Suprapubic skin (tissue), 4 donors: ENCODE measurements at places on chromosomes 5 and 9. TPM values are rescaled to one million over a fixed set of nuclear protein-coding genes. Genes with fewer than 3 reads are reported as not detected.
A peak's percentile ranks its signal among the peaks of the same experiment; 100 is the strongest.

DNA sequence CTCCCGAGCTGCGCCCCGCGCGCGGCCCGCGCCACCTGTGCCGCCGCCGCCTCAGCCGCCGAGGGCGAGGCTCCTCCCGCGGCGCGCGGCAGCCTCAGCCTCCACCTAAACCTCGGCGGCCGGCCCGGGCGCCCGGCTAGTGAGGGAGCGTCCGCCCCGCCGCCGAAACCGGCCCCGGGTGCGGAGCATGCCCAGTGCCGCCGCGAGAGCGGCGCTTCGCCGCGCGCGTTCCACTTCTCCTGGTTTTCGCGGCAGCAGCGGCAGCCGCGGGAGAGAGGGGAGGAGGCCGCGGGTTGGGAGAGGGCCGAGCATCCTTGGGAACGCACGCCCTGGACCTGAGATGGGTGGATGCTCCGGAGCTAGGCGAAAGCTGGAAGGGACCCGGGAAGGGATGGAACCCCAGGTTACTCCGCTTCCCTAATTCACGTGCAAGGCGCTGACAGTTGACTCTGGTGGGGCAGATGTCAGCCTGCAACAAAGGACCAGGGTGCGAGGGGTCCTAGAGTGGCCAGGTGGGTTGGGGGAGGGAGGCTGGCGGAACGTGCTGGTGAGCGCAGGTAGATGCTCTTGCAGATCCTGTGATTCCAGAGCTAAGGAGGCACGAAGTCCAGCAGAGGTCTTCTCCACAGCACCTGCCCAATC is at the start of gene CTNND2:
CTNND2 (minus strand) TSS at position 182 of the 642 bp plus-strand sequence. CDS start 593 bp downstream, outside the sequence.
- DNase-seq = no peak
- no peaks in the 10 kb centered on the region for H3K36me3 ChIP-seq
- peaks cover 44% of the 10 kb centered on the region for H3K27me3 ChIP-seq
- no peak within 1 kb of the TSS for H3K27ac ChIP-seq

GRCh38 chr5:61344187-61344944 is 12.3 kb downstream of the ZSWIM6 start:
- H3K27ac ChIP-seq = no peak overlapping the region
- H3K27me3 ChIP-seq = no peaks in the 10 kb centered on the region
- H3K4me1 ChIP-seq = peaks cover 13% of the 10 kb centered on the region
- no peak overlapping the region for H3K4me3 ChIP-seq
- no peaks in the 10 kb centered on the region for H3K36me3 ChIP-seq
- no peak for DNase-seq

- H3K4me1 ChIP-seq = peaks cover 17% of the 10 kb centered on the region
- DNase-seq = no peak
- H3K36me3 ChIP-seq = no peaks in the 10 kb centered on the region
Observed at GRCh38 chr9:131270171-131271015, 5.9 kb downstream of the FAM78A start.

The FOXD4L6 gene
- total RNA-seq = not detected

The CCL21 gene
- 5.2 TPM for total RNA-seq

GRCh38 chr5:3110371-3110770 is 358.9 kb upstream of the IRX2 start:
- H3K27ac ChIP-seq = no peak overlapping the region
- H3K4me1 ChIP-seq = no peaks in the 10 kb centered on the region
- peaks cover 29% of the 10 kb centered on the region for H3K27me3 ChIP-seq
- H3K4me3 ChIP-seq = no peak overlapping the region
- no peak for DNase-seq

GRCh38 chr9:118482306-118482705 is 778.1 kb downstream of the TLR4 start:
- H3K27me3 ChIP-seq = no peaks in the 10 kb centered on the region
- DNase-seq = no peak
- no peaks in the 10 kb centered on the region for H3K36me3 ChIP-seq
- H3K4me1 ChIP-seq = no peaks in the 10 kb centered on the region
- H3K27ac ChIP-seq = no peak overlapping the region

The MEIKIN gene
- total RNA-seq = not detected

The SLC45A2 gene
- 7.6 TPM for total RNA-seq

DNA sequence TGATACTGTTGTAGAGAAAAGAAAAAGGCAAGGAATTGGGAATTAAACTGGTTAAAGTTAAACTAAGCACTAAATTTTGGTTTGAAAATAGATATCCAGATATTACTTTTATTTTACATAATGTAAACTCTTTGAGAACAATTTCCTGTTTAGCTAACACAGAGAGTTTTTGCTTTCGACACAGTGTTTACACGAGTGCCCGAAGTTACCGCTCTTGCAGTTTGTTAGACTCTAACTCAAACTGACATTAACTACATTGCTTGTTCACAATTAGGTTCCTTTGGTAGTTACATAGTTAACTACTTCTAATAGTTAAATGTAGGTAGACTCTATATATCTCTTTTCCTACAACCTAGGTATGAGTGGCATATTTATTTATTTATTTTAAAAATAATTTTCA is 117.1 kb upstream of the CHD1 start:
- H3K27me3 ChIP-seq = no peaks in the 10 kb centered on the region
- no peaks in the 10 kb centered on the region for H3K4me1 ChIP-seq
- no peak for DNase-seq
- H3K36me3 ChIP-seq = no peaks in the 10 kb centered on the region
- H3K27ac ChIP-seq = no peak overlapping the region

DNA sequence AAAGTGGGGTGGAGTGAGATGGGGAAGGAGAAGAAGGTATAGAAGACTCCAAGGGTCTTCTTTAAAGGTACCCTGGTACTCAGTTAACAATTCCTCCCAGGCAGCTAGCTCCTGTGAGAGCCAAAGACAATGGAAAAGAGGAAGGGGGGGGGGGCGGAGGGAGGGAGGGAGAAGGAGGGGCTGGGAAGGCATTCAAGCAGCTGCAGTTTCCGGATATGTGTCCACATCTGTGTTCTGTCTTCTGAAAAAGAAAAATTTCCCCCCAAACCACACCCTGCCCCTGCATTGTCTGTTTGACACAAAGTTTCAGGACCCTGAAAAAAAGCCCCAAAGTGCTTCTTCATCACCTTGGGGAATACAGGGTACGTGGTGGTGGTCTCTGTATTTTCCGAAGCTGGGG is 11.1 kb downstream of the SPRY4 start:
- no peaks in the 10 kb centered on the region for H3K27me3 ChIP-seq
- no peak overlapping the region for H3K27ac ChIP-seq
- DNase-seq = no peak
- no peak overlapping the region for H3K4me3 ChIP-seq
- no peaks in the 10 kb centered on the region for H3K36me3 ChIP-seq
- peaks cover 18% of the 10 kb centered on the region for H3K4me1 ChIP-seq

DNA sequence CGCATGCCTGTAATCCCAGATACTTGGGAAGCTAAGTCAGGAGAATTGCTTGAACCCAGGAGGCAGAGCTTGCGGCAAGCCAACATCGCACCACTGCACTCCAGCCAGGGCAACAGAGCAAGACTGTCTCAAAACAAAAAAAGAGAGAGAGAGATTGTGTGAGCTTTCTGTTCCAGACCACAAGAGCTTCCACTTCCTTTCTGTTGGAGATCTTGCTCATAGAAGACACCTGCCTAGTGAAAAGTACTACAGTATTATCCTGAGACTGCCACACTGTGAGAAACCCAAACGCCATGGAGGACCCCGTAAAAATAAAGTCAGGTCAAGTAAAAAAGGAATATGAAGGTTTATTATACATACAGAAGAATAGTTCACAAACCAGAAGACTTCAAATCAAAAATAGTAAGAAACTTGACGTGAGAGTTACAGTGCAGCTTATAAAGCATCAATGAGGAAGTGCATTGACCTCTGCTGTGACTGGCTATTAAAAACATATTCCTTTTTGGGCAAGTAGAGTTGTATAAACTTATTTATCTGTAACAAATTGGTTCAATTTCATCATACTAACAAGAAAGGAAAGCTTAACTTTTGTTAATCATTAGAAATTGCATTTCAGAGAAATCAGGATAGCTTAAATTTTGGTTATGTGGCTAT is 4.3 kb upstream of the EMB start:
- H3K27me3 ChIP-seq = peaks cover 8% of the 10 kb centered on the region
- peaks cover 12% of the 10 kb centered on the region for H3K4me1 ChIP-seq
- no peak overlapping the region for H3K4me3 ChIP-seq
- H3K36me3 ChIP-seq = no peaks in the 10 kb centered on the region
- DNase-seq = no peak
- H3K27ac ChIP-seq = no peak overlapping the region

DNA sequence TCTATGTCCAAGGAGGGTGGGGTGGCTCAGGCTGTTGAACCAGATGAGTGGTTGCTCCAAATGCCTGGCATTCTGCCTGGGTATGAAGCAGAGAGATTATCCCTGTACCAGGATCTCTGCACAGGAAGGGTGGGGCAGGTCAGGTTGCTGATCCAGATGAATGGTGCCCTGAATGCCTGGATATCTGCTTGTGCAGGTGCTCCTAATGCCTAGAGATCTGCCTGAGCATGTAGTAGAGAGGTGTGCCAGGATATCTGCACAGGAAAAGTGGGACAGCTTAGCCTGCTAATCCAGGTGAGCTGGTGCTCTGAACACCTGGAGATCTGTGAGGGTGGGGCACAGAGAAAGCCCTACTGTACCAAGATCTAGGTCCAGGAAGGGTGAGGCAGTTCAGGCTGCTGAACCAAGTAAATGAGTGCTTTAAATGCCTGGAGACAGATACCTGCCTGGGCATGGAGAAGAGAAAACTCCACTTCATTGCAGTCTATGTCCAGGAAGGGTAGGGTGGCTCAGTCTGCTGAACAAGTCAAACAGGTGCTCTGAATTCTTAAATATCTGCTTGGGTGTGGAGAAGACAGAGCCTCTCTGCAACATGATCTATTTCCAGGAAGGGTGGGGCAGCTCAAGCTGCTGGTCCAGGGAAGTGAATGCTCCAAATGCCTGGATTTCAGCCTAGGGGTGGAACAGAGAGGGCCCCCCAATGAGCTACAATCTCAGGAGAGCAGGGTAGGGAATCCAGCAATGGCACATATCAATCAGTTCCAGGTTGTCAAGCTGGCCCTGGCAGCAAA is 189.4 kb upstream of the DMRTA1 start:
- H3K27me3 ChIP-seq = no peaks in the 10 kb centered on the region
- no peak for DNase-seq
- peak overlapping the region; percentile 17 for H3K27ac ChIP-seq
- no peak overlapping the region for H3K4me3 ChIP-seq
- H3K4me1 ChIP-seq = no peaks in the 10 kb centered on the region

The JAKMIP2 gene
- 0.45 TPM for total RNA-seq

- peaks cover 12% of the 10 kb centered on the region for H3K36me3 ChIP-seq
- H3K4me1 ChIP-seq = no peaks in the 10 kb centered on the region
- H3K4me3 ChIP-seq = no peak overlapping the region
- no peak overlapping the region for H3K27ac ChIP-seq
Observed at GRCh38 chr9:6827439-6828145, 69.8 kb downstream of the KDM4C start.

DNA sequence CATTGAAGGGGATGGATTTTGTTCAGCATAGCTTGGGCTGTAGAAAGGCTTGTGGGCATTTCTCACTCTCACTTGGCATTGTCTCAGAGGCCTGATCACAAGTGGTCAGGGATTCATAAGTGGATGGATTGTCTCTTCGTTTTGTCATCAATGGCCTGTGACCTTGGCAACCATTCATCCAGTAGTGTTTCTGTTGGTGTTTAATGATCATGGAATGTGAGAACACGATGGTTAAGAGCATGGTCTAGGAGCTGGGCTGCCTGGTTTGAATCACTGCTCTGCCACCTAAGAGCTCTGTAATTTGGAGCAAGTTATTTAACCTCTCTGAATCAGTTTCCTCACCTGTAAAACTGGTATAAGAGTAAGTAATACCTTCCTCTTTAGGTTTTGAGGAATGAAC is 430.1 kb upstream of the MEF2C start:
- no peaks in the 10 kb centered on the region for H3K27me3 ChIP-seq
- H3K27ac ChIP-seq = no peak overlapping the region
- no peak for DNase-seq
- no peak overlapping the region for H3K4me3 ChIP-seq
- no peaks in the 10 kb centered on the region for H3K36me3 ChIP-seq
- peaks cover 19% of the 10 kb centered on the region for H3K4me1 ChIP-seq

GRCh38 chr5:61234019-61234418 is 71.8 kb upstream of the SMIM15 start:
- H3K4me3 ChIP-seq = no peak overlapping the region
- no peaks in the 10 kb centered on the region for H3K27me3 ChIP-seq
- no peak overlapping the region for H3K27ac ChIP-seq
- DNase-seq = no peak
- no peaks in the 10 kb centered on the region for H3K36me3 ChIP-seq

DNA sequence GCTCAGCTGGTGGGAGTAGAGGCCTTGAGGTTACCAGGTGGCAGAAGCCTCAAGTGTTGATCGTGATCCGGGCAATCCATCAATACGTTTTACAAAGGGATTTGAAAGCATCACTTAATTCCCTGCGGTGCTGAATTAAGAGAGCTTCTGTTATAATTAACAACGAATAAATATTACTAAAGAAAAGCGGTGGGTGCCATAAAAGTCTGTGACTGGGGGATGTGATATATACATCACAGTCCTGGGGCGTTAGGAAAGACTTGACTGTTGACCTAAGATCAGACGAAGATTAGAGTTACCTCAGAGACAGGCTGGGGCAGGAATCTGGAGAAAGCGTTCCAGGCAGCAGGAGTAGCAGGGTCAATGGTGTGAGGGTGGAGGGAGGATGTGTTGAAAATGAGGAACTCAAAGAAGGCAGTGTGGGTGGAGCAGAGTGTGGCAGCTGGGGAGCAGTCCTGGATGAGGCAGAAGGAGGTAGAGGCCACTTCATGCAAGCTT is 6.7 kb upstream of the C5orf63 start:
- no peak overlapping the region for H3K27ac ChIP-seq
- H3K4me3 ChIP-seq = no peak overlapping the region
- no peaks in the 10 kb centered on the region for H3K36me3 ChIP-seq
- no peak for DNase-seq
- H3K27me3 ChIP-seq = no peaks in the 10 kb centered on the region
- H3K4me1 ChIP-seq = peaks cover 4% of the 10 kb centered on the region

The SPOCK1 gene
- 3.9 TPM for total RNA-seq

The CCDC69 gene
- total RNA-seq = 24.6 TPM

GRCh38 chr5:130109152-130109551 is 204.9 kb downstream of the CHSY3 start:
- no peak overlapping the region for H3K4me3 ChIP-seq
- H3K27ac ChIP-seq = no peak overlapping the region
- H3K36me3 ChIP-seq = no peaks in the 10 kb centered on the region
- no peaks in the 10 kb centered on the region for H3K4me1 ChIP-seq

DNA sequence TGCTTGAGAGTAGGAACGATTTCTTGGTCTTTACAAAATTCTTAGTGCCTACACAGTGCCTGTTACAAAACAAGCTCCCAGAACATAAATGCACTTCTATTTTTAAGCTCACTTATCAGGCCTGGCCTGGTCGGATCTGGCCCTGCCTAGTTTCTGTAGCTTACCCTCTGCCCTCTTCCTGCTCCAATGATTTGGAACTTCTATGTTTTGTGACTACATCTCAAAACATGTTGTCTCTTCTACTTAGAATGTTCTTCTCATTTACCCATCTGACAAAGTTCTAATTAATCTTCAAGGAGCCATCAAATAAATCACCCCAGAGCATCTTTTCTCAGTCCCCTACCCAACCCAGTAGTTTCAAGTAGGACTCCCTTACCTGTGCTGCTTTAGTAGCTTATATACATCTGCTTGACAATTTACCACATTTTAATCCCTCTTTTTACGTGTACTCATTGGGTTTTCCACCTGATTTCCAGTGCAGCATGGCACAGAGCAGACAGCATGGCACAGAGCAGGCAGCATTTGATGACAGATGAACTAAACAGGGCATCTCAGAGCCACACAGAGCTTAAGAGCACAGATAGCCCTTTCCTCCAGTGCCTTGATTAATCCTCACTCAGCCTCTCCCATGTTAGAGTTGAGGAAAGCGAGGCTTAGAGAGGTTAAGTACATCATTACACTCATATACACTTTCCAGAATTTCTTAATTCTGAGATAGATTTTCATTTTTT is 171.9 kb downstream of the MAPKAP1 start:
- H3K4me1 ChIP-seq = peaks cover 25% of the 10 kb centered on the region
- no peaks in the 10 kb centered on the region for H3K27me3 ChIP-seq
- H3K27ac ChIP-seq = no peak overlapping the region
- no peak for DNase-seq
- H3K36me3 ChIP-seq = no peaks in the 10 kb centered on the region
